ENCODE measurements at places on chromosomes 12 and 14.

GRCh38 chr14:91149462-91149861 lies 35.6 kb downstream of the DGLUCY start:
- no peak for DNase-seq

- no peak for DNase-seq
These were observed at the start of gene LMO3 for GRCh38 chr12:16606117-16606200. Gene LMO3, minus strand, starts transcription at chr12:16606162. Its CDS starts 5,302 bp downstream, at chr12:16600860.

DNA sequence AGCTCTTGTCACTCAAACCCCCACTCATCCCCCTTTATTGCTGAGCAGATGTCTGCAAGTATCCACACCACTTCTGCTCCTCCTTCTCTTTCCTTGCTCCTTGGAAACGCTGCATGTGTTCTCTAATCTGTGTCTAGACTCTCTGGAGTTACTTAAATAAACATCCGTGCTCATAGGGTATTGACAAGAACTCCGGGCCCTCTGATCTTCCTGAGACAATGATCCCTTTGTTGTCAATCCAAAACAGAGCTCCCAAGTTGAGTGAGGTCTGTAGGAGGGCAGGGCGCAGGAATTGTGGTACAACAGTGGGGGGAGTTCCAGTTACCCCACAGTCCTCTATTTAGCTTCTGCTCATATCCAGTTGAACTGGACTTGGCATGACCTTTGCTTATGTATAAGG lies 489.0 kb downstream of the SNAPC1 start:
- DNase-seq = no peak

- DNase-seq = no peak
These were observed 205.6 kb downstream of the CRADD start for GRCh38 chr12:93882763-93883162.

- no peak for DNase-seq
These were observed 30.2 kb downstream of the MSRB3 start for GRCh38 chr12:65308601-65309071.

DNA sequence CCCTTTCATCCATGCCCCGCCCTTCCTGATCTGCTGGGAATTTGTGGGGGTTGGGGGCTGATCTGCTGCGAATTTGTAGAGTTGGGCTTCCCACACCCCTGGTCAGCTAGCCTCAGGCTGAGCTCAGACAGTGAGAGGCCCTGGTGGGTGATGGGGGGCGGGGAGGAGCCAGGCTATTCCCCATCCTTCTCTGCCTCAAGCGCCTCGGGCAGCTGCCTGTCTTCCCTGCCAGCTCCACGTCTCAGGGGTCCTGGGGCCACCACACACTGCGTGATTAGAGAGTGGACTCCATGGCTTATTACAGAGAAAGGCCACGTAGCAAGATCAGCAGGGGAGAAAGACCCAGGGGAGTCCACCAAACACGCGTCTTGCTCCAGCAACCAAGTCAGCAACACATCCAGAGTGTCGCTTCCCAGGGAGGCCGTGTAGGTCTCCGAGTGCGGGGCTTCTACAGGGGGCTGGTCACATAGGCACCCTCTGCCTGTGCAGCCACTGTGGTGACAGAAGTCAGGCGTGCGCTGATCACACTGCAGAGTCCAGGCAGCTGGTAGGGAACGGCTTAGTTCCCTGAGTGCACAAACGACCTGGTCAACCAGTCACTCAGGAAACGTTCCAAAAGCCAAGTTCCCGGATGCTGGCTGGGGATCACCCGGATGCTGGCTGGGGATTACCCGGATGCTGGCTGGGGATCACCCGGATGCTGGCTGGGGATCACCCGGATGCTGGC lies 254.4 kb upstream of the SFSWAP start:
- peak; percentile 22 for DNase-seq

DNA sequence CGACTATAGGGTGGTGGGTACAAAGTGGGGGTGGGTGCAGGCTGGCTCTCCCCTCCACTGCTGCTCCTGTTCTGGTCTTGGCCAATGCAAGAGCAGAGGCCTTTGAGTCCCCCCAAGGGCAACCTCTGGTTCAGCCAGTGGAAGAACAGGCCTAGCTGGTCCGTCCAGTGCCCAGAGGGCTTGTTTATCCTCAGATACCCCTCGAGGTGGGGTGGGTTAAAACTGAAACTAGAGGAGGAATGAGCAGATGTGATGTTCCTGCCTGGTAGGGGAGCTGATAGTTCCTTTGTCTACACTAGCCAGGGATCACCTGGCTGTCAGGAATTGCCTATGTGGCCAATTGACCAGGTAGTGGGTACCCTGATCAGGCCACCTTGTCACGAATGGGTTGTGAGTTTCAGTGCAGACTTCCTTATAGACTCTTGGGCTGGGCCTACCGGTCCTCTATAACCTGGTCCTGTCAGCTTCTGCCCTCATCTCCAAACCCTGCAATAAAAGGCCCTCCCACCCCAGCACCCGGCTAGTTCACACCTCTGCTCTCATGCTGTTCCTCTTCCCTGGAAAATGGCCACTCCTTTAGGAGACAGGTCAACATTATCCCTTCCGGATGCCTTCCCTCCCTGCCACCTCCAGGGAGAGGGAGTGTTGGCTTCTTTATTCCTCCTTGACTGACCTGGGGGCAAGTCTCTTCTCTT lies 10.7 kb upstream of the HSP90AA1 start:
- DNase-seq = no peak

DNA sequence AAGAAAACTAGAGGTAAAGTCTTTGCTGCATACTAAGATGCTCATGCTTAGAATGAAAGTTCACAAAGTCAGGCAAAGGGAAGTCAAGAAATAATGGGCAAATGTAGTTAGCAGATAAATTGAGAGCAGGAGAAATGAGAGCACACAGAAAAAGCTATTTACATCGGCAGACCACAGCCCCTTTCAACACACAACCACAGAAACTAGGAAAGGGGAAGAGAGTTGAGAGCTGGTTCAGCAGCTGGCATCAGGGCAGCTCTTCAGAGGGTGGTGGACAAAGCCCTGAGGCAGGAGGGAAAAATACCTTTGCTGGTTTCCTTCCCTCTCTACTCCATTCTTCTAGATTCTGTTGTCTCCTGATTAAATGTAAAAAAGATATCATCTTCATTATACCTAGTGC lies 95.4 kb upstream of the ANO4 start:
- no peak for DNase-seq

DNA sequence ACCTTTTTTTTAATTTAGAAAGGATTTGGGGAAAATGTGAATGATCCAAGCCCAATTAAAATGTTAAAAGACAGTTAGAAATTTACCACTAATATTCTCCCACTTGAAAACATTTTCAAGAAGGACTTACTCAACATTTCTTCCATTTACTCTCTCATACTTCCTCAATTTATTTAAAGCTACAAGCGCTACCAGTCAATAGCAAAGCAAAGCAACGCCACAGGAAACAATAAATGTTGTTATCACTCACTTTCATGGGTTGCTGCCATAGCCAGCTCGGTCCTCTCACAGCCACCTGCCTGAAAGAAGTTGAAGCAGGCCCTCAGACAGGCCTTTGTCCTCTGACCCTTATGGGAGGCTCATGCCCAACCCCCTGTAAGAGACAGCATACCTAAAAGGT lies 6.0 kb upstream of the SOS2 start:
- DNase-seq = no peak

DNA sequence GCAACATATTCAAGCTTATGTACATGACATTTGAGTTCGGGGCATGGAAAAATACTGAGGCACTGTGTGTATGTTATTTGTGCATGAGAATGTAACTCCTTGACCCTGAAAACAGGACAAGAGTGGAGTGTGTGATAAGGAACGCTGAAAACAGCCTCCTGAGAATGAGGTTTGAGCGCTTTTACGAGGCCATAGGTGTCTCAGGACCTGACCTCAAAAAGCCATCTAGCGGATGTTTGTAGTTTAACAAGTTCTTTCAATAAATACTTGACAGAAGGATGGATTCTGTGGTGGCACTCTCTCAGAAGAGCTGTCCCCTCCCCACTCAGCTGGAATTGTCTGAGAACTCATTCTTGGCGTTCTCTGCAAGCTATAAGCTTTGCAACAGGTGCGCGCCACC lies 350.5 kb upstream of the TMTC1 start:
- DNase-seq = peak; percentile 35

- peak; percentile 90 for DNase-seq
These were observed 406 bp downstream of the TMEM263 start for GRCh38 chr12:106956048-106956578.

DNA sequence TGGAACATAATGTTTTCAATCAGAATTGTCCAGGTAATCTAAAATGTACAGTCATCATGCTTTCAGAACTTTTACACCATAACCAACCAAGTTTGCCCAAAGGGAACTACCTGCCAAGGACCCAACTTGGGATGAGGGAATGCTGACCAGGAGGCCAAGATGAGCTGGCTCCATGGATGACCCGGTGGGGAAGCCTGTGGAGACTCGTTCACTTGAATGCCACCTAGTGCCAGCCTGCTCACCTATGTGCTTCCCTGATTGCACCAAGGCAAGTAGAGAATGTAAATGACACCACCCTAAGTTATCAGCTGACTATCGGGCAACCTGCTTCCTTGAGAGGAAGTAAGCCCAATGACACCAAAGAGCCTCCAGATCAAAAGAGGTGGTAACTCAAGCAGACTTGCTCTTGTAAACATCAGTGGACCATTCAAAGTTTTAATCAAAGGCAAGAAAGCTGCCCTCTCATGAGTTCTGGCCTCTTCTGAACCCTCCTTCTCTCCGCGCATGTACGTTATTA lies 137.3 kb downstream of the TTC7B start:
- no peak for DNase-seq

GRCh38 chr12:101165319-101165718 lies 44.7 kb downstream of the SLC5A8 start:
- no peak for DNase-seq

DNA sequence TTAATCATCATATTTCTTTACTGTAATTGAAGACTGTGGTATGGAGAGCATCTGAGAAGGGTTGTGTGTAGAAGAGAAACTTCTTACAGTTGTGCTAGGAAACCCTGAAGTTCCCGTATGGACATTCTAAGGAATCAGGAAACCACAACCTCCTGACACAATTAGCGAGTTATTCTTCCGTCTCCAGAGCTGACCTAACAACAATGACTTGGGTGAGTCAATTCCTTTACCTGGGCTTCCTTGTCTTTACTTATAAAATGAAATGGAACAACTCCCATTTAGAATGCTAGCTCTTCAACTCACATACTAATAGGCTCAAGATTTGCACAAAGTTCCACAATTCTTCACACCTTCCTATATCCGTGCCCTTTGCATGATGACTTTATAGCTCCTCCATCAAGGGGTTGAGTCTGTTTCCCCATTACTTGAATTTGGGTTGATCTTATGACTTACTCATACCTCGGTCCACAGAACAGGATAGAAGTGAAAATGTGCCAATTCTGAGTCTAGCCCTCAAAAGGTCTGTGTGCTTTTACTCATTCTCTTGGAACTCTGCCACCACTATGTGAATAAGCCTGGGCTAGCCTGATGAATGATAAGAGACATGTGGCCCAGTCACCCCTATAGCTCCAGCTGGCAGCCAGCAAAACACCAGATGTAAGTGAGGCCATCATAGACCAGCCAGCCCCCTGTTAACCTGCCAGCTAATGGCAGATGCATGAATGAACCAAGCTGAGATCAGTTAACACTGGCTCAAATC lies 459.4 kb downstream of the ETNK1 start:
- DNase-seq = no peak

GRCh38 chr14:100850841-100851585 lies 25.1 kb downstream of the MEG3 start:
- peak; percentile 92 for DNase-seq

DNA sequence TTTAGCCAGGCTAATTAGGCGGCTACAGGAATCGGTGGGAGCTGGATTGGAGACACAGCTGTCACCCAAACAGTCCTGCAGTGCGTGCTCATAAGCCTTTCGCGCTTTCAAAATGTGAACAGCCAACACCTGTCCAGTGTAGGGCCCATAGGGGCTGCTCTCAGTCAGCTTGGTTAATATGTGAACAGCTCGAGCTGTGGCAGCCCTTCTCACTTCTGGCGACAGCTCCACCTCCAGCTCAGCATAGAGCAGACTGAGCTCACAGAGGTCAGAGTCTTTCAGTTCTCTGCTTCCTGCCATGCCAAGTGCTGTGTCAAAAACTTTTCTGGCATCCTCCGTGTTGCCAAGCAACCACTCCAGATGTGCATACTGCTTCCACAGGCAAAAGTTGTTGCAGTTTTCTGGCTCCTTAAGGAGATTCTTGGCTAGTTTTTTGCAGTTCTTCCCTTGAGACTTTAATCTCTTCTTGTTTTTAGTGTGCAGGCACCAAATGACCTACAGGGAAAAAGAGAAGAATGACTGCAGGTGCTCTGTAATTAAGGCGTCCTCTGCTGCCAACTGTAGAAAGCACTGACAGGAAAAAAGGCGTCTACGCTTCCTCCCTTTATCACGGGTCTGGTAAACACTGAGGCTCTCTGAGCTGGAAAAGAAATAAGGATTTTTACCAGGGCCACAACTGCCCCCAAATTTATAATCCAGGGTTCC lies 32.5 kb downstream of the PSMC1 start:
- DNase-seq = no peak

- no peak for DNase-seq
These were observed 2.8 kb downstream of the FERMT2 start for GRCh38 chr14:52948039-52948438.

- DNase-seq = peak; percentile 51
These were observed 32.7 kb downstream of the ANAPC7 start for GRCh38 chr12:110370732-110371231.

DNA sequence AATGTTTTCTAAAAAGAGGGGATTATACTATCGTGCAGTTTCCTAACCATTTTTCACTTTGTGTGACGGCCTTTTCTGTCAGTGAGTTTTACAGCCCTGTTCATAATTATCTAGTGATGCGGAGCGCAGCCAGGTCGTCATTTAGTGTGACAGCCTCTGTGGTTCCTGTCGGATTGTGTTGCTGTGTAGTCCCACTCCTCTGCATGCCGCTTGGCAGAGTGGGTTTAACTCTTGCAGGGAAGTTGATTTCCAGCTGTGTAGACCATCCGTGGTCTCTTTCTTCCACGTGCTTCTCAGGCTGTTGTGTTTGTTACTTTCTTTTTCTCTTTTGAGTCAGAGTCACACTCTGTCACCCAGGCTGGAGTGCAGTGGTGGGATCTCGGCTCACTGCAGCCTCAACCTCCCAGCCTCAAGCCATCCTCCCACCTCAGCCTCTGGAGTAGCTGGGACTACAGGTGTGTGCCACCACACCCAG lies 8.6 kb downstream of the RAN start:
- no peak for DNase-seq

DNA sequence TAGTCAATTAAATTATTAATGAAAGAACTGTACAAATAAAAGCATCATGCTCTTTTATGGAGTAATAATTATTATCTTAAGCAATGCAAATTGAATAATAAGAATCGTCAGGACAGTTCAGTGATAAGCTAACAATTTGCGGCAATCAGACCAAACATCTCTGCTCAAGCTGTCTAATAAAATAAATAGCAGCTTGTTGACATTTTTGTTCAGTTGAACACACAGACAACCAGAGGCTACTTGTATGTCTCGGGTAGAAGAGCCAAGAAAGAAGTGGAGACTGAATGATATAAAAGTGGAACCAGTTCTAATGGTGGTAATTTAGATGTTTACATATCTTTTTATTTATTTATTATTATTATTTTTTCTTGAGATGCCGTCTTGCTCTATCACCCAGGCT lies 57.4 kb upstream of the FOXN3 start:
- DNase-seq = no peak

All from H7 (cell line).